GM12878 (cell line): ENCODE measurements at places on chromosomes 12 and 14.

DNA sequence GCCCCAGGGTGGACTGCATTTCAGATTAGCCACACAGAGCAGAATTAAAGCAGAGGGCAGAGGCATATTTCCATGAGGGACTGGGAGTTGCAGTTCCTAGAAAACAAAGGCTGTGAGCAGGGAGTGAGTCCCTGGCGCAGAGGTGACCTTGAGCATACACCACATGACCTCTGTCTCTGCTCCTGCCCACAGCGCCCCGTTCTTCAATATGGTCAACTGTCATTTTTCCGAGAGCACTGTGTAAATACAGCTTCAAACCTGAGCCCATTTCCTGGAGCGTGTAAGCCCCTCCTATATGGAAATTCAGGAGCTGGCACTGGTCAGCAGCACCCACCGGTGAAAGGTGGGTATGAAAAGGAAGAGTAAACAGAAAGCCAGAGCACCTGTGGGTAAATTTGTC, 192.2 kb upstream of the PELI2 start:
- DNase-seq = no peak

- no peak for DNase-seq
Measured at GRCh38 chr12:132160601-132161035, 16.4 kb downstream of the NOC4L start.

DNA sequence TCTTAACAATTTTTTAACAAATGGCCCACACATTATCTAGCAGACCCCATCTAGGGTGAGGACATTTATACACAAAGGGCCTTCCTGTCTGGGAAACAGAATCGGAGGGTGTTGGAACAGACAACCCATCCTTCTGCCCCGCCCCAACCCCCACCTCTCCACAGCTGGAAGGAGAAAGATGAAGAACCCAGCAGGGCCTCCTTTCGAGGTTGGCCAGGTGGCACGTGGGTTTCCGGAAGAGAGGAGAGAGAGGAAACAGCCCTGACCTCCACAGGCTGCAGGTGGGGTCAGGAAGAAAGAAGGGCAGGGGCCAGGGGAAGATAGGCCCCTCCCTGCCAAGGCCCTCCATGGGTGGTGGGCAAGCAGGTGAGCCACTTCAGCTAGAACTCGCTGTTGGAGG, 57.2 kb downstream of the LRRC74A start:
- no peak for DNase-seq

DNA sequence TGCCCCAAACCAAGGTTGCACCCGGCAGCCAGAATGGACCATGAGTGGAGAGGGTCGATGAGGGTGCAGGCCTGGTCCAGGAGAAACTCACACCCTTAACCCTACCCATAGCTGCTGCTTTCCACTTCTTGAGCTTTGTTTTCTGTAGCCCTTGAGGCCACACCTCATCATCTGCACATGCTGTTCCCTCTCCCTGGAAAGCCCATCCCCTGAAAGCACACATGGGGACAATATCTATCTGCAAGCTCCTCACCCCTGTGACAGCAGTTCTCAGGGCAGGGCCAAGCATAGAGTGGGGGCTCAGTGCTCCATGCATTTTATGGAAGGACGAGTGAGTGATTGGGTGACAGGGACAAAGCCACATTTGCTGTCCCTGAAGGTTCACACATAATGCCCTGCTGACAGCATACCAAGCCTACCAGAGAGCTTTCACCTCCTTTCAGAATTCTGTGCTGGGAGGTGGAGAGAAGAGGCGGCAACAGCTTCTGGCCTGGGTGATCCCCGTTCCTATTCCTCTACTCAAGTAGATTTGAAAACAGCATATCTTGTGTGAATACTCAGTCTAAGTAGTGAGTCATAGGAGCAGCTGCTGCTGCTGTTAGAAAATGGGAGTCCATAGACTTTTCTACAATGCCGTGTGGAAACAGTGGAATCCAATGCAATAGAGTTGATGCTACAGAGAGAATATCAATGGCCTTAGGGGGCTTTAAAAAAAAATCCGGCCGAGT, 44.6 kb downstream of the SRGAP1 start:
- DNase-seq = no peak

- DNase-seq = no peak
Measured at GRCh38 chr12:96034621-96035282, 635 bp downstream of the LTA4H start.

DNA sequence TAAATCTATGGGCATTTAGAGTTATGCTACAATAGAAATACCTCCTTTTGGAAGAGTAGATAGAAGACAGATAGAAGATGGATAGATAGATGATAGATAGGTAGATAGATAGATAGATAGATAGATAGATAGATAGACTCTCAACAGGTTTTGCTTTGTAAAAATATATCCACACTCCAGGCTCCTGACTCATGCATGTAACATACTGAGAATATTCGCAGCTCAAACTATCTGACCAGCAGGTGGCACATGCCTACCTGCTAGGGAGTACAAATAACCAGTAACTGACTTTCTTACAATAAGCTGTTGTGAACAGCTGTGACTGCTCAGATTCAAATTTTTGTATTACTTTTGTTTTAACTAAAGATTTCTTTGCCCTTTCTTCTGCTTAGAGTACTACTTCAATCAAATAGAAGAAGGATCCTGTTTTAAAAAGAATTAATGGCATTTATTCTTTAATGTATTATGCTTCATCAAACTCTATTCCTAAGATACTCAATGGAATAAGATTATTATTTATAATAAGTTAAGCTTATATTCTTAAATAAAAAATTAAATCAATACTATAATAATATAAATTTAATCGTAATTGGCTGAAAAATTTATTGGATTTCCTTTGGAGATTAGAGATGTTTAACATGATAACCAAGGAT, 15.8 kb upstream of the CPNE8 start:
- DNase-seq = no peak

GRCh38 chr14:93137864-93138263, 22.1 kb upstream of the ITPK1 start:
- no peak for DNase-seq
